ENCODE measurements at places on chromosomes 12 and 14. TPM values are rescaled to one million over a fixed set of nuclear protein-coding genes. Genes with fewer than 3 reads are reported as not detected.

The LRP1-AS gene
- not detected for total RNA-seq

The RTN1 gene
- not detected for total RNA-seq

The MOAP1 gene
- total RNA-seq = 38.7 TPM

The RTL1 gene
- not detected for total RNA-seq

- DNase-seq = no peak
Measured at GRCh38 chr12:54009171-54010052, 627 bp downstream of the HOXC8 start.

The RIMBP2 gene
- 65.0 TPM for total RNA-seq

The MANSC4 gene
- not detected for total RNA-seq

DNA sequence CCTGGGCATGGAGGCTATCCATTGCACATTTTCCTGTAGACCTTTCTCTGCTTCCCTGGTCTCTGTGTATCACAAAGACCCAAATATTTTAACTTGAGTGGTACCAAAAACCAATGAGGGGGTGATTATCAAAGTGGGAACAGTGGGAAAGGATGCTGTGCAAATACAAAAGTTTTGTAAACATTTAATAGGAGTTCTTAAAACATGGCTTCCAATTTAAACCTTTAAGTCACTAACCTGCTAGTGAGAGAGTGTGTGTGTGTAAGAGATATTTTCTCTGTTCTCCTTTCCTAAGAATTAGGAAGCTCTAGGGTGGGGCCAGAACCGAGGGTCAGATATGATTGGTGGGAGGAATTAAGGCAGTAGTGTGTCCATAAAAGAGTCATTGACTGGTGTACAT, 64.5 kb upstream of the ARHGAP5 start:
- no peak for DNase-seq

GRCh38 chr12:52436000-52436827, 2.0 kb upstream of the KRT75 start:
- no peak for DNase-seq

GRCh38 chr12:26632756-26633155, 200.2 kb downstream of the ITPR2 start:
- DNase-seq = no peak

GRCh38 chr14:23582906-23583760, 4.5 kb upstream of the JPH4 start:
- peak; percentile 78 for DNase-seq

The NFATC4 gene
- 45.5 TPM for total RNA-seq

The ABHD12B gene
- not detected for total RNA-seq

The ACVRL1 gene
- total RNA-seq = 1.8 TPM

DNA sequence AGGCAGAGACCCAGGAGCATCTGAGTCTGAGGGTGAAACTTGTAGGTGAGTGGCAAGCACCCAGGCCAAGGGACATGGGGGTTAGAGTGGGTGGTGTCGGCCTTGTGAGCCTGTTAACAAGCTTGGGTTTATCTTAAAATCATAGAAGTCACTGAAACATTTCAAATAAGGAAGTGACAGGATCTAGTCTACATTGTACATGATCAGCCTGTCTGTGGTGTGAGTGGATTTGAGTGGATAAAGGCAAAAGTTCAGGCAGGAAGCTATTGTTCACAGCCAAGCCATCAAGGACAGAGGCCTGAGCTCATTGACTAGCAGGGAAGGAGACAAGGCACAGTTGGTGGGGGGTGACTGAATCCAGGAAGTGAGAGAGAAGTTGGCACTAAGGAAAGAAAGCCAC, 59.3 kb upstream of the FKBP4 start:
- no peak for DNase-seq

DNA sequence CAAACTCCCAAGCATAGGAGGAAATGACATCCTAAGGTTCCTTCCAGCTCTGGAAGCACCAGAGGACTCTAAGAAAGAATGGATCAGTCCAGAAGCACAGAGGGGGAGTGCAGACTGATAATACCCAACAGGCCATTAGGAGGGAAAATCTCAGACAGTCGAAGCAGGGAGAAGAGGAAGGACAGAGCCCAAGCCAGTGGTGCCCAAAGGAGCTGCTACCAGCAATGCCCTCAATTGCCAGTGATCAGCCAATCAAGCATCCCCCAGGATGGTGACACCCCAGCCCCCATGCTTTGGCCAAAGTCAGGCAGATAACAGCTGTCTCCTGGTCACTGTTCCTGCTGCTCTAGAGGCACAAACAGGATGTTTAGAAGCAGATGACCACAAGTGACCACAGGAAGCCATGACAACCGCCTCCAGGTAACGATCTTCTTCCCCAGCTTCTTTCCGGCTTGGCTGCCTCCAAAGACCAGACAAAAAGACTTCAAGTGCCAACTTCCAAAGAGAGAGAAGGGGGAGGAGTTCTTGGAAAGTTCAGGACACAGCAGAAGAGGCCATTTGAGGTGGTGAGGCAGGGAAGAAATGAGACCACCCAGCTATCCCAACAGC, 16.2 kb downstream of the PXN start:
- DNase-seq = no peak

- DNase-seq = no peak
Measured at GRCh38 chr12:20757-21156, 45.8 kb upstream of the IQSEC3 start.

DNA sequence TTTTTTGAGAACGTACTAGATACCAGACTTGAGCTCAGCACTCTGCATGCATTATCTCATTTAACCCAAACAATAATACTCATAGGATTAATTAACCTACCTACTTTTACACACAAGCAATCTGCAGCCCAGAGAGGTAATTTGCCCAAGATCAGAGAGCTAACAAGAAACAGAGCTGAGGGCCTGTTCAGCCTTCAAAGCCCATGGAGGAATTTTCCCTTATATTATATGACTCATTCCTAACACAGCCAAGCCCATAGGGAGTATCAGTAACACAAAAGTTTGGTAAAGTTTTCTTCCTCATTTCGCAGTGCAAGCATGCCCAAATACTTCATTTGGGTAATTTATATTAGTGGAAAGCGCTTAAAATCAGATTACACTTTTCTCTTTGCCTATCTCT, 94.7 kb downstream of the GALC start:
- no peak for DNase-seq

- no peak for DNase-seq
Measured at GRCh38 chr12:76226397-76226796, 121.8 kb downstream of the BBS10 start.

The ADAM21 gene
- total RNA-seq = 0.06 TPM

The EMP1 gene
- total RNA-seq = 806 TPM

GRCh38 chr12:120639771-120640721, at the start of gene CABP1:
Gene CABP1 (plus strand): TSS chr12:120640626. CDS start chr12:120640686, 60 bp downstream.
- peak; percentile 41 for DNase-seq

The MAP1LC3B2 gene
- total RNA-seq = not detected

The FUT8 gene
- total RNA-seq = 28.3 TPM

DNA sequence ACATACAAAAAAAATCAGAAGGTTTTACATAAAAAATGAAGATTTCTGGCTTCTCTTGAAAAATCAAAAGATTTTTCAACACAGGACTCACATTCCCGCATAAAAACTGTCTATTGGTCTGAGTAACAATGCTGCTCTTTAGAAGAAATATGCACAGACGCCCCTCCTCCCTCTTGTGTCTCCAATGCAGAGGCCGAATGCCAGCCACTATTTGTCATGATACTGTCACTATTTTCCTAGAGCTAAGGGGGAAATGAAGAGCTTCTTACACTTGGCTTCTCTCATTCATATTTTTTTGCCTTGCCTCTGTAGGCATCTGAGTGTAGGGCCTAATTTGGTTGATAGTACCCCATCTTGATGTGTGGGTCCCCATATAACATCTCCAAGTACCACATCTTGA, 98.0 kb downstream of the BBS10 start:
- no peak for DNase-seq

GRCh38 chr12:82326905-82327503, 31.2 kb downstream of the CCDC59 start:
- peak; percentile 26 for DNase-seq

GRCh38 chr14:86022031-86022629, 492.2 kb downstream of the FLRT2 start:
- no peak for DNase-seq

The CBLN3 gene
- total RNA-seq = 0.25 TPM

The KRT75 gene
- 0.43 TPM for total RNA-seq

- no peak for DNase-seq
Measured at GRCh38 chr12:15486859-15487258, 164.6 kb downstream of the PTPRO start.

DNA sequence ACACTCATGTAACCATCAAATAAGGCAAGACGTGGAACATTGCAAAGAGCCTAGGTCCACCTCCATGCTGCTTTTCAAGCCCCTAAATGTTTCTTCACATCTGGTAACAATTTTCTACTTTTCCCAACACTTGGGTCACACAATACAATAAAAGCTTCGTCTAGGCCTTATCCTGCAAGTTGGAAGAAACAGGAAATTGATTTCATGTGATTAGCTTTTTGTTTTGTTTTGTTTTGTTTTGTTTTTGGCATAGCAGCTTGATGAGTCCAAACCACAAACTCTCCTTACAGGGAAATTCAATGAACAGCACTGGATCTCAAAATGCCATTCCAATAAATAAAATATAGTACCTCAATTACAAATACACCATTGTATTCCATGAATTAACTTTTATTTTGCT, 19.3 kb downstream of the TAS2R50 start:
- DNase-seq = no peak

All from G401 (cell line).